ENCODE measurements at places on chromosomes 16 and 17.

DNA sequence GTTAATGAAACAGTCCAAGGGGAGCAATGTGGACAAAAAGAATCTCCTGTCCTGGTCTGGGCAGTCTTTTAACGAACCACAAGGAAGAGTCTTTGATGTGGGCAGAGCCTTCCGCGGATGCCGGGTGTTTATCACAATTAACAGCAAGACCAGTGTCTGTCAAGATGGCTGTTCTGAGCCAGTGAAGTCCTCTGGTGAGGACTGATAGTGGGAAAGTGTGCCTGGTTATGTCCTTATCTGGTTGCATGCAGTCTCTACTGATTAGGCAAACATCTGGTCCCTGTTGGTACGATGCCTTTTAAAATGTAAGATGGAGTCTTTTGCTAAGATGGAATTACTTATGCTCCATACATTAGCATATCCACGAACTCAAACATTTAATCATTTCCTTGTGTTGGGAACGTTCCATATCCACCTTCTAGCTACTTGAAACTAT, 88.5 kb downstream of the ZNF18 start:
- no peak for DNase-seq

GRCh38 chr17:79949656-79950209, 85.9 kb downstream of the TBC1D16 start:
- no peak for DNase-seq

GRCh38 chr17:68540981-68541380, 28.8 kb downstream of the PRKAR1A start:
- DNase-seq = no peak

DNA sequence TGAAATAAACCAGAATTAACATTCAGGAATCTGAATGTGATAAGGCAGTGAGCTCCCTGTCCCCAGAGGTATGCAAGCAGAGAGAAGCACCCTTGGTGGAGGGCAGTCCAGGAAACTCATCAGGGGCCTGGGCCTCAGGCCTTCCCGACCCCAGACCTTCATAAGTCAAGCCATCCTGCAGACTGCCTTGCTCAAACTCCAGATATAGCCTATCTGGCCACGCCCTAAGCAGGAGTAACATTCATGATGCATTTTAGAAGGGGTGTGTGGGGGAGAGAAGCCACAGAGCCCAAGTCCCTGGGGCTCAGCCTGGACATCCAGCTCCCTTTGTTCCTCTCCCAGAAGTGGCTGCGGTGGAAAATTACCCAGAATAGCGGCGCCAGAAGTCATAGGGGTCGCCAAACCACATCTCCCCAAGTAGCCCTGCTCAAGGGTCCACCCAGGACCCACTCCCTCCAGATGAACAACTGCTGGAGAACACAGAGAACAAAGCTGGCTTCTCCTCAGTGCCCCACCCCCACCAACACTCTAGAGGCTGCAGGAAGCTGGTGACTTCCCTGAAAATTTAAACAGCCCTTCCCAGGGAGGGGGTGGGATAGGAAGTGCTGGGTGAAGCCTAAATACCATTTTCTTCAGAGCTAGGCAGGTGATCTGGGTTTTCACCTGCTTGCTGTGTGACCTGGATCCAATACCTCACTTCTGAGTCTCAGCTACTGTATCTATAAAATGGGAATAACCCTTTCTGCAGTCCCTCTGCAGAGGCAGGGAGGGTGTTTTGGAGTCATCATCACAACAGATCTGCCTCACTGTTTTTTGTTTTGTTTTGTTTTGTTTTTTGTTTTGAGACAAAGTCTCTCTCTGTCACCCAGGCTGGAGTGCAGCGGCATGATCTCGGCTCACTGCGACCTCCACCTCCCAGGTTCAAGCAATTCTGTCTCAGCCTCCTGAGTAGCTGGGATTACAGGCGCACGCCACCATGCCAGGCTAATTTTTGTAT, 1.5 kb upstream of the SREBF1 start:
- no peak for DNase-seq
